ENCODE measurements at places on chromosomes 1 and 21.

GRCh38 chr1:1069056-1069710 is 4.9 kb downstream of the RNF223 start:
- DNase-seq, result peak; percentile 81

- DNase-seq, result peak; percentile 53
Measured at GRCh38 chr1:118154220-118154619, 30.8 kb downstream of the SPAG17 start.

- DNase-seq, result no peak
Measured at GRCh38 chr1:207039380-207040180, 7.0 kb upstream of the C1orf116 start.

DNA sequence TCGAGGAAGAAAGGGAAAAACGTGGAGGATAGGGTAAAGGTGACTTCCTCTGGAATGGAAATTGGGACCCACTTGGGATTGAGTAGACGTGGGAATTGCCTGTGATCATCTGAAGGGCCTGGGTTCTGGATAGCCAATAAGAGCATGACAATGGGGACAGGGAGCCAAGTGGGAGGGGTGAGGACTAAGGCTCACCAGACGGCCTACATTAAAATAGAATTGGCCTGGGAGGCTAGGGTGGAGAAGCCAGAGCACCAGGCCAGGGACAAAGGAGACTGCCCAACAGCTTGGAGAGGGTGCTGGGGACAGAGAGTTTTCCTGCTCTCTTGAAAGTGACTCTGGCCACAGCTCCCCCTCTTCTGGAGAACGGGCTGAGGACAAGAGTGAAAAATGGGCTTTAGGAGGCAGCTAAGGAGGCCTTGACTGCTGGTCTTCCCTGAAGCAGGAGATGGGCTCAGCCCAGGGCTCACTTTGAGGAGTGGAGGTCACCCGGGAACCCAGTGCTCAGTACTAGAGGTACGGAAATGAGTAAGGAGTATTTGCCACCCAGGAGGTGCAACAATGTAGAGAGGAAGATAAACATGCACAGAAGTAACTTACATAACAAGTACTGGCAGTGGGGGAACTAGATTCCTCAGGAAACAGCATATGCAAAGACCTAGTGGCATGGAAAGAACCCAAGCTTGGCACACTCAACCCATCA is 18.8 kb downstream of the INKA2 start:
- DNase-seq, result no peak

GRCh38 chr21:42765656-42766055 is 112.2 kb downstream of the PDE9A start:
- DNase-seq, result no peak

- DNase-seq, result no peak
Measured at GRCh38 chr1:182249201-182249676, 142.4 kb downstream of the GLUL start.

- DNase-seq, result no peak
Measured at GRCh38 chr1:150846473-150847146, 29.8 kb downstream of the ARNT start.

GRCh38 chr1:88922214-88922613 is 30.8 kb upstream of the GTF2B start:
- DNase-seq, result no peak

DNA sequence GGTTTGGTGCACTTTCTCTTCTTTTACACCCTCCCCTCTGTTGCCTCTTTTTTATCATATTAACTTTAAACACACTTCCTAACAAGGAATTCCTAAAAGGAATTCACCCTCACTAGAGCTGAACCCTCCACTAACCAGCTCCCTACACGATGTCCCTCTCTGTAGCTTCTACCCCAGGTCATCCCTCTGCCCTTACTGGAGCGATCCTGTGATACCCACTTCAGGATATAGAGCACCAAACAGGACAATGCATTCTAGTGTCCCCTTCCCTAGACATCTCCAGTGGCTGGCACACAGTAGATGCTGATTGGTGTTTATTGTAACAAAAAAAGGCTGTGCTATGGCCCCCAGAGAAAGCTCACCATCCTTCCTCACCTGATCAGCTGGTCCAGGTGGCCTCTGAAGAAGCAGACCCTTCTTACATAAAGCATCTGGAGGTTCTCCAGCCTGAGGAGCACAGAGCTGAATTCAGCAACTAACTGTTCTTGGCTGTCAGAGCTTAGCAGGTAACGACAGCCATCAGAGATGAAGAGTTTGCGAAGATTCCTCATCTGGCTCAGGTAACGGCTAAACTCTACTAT is 1.4 kb downstream of the PRAMEF18 start:
- no peak for DNase-seq

DNA sequence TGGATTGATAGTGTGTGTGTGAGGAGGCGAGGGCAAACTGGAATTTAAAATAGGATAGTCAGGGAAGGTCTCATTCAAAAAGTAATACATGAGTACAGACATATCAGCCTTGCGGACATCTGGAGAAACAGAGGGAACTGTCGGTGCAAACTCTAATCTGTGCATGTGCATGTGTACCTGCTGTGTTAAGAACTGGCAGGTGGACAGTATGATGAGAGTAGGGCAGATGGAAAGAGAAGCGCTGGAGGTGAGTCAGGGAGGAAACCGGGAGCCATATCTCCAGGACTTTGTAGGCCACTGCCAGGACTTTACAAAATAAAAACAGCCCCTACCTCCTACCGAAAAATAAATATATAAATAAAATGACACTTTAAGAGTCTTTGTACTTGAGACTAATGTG is 31.3 kb upstream of the MYBPHL start:
- DNase-seq, result no peak

GRCh38 chr1:14392859-14393365 is 205.6 kb upstream of the KAZN start:
- no peak for DNase-seq

DNA sequence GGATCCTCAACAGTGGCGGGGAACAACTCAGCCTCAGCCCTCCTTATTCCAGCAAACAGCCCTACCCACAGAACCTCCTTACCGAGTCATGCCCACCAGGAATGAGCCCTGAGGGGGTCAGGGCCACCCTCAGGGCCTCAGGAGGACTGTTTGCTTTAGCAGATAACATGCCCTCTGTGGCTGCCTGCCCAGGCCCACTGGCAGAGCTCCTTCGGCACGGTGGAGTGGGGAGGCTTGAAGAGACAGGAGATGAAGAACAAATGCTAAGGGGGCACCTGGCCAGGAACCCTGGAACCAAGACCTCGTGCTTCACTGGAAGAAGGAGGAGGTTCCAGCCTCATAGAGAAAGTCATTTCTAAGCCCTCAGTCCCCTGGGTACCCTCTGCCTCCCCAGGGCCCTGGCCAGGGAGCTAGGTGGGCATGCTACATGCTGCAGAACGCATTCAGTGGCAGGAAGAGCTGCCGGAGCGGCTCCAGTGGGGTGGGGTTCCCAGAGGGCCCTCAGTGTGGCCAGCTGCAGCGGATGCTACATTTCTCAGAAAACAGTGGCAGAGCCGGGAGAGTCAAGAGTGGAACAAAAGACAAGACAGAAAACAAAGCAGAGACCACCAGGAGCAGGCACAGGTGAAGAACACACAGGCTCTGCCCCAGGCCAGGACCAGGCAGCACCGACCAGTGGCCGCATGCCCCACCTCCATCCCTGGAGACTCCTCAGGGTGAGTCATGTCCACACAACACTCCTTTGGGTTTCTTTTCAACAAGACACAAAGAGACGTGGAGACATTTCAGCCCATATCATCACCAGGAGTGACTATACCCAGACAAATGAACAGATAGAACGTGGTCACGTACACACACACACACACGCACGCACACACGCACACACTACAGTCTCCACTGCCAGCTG is 39.8 kb downstream of the RIMS3 start:
- DNase-seq, result no peak

GRCh38 chr1:166080967-166081870 is 85.6 kb downstream of the FAM78B start:
- peak; percentile 40 for DNase-seq
